Activated CD8-positive, alpha-beta T cell treated with anti-CD3 and anti-CD28 coated beads for 36 hours (primary cell): ENCODE measurements at places on chromosomes 1 and 21.

GRCh38 chr1:199466961-199467360 lies 560.5 kb upstream of the NR5A2 start:
- DNase-seq, result no peak

- DNase-seq, result no peak
Observed at GRCh38 chr1:201747261-201747660, 81.7 kb upstream of the IPO9 start.

GRCh38 chr1:204274446-204274845 lies 60.7 kb upstream of the GOLT1A start:
- DNase-seq, result no peak

DNA sequence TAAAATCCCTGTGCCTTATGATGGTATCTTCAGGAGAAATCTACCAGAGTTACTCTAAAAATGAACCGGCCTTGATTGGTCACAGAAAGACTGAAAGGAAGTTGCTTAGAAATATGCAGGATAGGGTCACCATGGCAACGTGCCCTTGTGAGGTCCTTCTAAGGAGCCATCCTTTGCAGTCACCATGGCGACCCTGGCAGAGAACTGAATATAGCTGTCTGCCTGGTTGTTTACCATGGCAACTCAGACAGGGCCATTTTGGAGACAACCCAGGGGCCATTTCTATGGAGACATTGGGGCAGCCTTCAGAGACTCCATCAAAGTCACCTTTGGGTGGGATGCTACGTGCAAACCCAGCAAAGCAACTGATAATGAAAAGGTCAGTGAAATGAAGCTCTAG lies 43.0 kb downstream of the SNX7 start:
- no peak for DNase-seq

DNA sequence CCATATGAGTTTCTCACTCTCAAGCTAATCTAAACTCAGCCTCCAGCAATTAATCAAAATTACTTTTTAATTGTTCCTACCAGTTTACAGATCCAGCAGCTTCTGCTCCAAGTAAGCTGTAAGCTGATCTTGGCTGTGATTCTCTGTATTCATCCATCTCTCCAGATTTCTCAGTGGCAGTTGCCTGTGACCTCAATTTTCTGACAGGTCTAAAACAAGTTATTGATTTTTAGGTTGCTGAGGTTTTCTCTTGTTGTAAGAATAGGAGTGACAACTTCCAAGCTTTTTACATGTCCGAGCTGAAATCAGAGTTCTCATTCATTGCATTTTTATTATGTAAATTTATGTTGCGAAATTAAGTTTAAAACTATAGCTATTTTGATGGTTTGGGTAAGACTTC lies 1044.4 kb downstream of the PLA2G4A start:
- DNase-seq, result no peak

DNA sequence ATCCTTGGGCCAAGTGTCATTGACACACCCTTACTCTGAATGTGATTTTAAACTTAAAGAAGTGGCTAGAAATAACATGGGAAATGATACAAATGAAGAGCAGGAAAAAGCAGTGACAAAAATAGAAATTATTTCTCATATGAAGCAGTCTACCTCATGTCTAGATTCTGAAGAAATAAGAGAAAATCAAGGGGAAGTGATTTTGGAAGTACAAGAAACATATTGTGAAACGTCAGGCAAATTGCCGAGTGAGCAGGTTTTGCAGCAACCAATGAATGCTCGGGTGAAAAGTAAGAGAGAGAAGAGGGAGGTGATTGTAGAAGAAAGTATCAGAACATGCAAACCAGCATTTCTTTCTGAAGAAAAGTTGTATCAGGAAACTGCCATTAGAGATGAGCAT lies 130.7 kb downstream of the MACF1 start:
- no peak for DNase-seq

DNA sequence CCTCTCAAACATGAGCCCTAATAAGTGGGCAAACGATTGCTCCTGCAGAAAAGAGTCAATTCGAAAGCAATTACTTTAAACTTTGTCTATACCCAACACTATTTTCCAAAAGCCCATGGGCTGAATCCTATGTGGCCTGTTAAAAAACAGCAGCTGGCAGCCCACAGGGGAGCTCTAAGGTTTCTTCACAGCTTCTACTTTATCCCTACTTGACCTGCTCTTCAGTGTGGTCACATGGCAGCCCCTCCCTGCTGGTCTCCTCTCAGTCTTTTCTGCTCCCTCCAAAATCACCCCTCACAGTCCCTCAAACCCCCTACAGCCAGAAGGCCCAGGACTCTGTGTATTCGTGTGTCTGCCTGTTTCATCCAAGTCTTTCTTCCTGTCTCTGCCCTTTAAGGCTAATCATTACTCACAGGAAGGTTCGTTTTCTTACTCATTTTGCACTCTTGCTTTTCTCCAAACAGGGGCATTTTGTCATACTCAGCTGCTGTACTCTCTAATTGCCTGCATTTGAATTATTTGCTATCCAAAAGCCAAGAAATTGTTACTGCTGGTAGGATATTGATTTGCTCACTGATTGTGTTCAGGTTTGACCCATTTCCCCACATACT lies 62.4 kb upstream of the FAM3B start:
- DNase-seq, result no peak

DNA sequence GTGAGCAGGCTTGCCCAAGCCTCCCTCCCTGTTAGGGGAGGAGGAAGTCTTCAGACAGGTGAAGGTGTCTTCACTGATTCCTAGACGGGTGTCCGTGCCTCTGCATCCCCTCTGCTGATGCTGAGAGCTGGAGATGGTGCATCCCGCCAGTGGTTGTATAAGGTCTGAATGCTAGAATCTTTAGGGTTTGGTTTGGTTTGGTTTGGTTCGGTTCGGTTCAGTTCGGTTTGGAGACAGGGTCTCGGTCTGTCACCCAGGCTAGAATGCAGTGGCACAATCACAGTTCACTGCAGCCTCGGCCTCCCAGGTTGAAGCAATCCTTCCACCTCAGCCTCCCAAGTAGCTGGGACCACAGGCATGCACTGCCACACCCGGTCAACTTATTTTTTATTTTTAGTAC lies 153.6 kb downstream of the PGBD5 start:
- DNase-seq, result no peak

DNA sequence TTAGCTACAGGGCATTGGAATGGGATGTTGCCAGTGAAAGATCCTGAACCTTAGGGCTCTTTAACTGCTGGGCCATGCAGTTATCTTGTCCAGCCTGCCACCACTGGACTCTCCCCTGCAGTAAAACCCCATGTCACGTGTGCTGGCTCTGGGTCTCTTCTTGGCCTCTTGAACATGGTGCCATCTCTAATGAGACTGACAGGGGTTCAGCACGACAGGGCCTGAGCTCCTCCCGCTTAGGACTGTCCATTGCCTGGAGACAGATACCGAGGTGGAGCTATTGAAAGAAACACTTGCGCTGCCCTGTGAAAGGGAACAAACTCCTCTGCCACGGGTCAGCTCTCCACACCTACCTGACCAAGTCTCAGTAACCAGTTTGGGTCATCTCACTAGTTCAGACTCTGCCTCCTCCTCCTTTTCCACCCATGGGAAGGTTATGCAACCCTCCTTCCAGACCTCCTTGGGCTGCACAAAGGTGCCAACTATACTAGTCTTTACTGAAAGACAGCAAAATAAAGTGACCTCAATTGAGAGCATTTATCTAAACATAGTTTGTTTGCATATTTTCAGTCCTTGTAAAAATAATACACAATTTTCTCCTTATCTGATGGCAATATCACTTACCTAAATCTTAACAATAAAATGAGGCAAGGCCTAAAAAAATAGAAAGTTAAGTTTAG lies 66.0 kb downstream of the GNG12 start:
- DNase-seq, result no peak
